Stimulated activated CD4-positive, alpha-beta T cell treated with anti-CD3 and anti-CD28 coated beads, Interleukin-15, amount 100 ng/mL, for 24 hours (primary cell): ENCODE measurements at places on chromosomes 6 and 20.

DNA sequence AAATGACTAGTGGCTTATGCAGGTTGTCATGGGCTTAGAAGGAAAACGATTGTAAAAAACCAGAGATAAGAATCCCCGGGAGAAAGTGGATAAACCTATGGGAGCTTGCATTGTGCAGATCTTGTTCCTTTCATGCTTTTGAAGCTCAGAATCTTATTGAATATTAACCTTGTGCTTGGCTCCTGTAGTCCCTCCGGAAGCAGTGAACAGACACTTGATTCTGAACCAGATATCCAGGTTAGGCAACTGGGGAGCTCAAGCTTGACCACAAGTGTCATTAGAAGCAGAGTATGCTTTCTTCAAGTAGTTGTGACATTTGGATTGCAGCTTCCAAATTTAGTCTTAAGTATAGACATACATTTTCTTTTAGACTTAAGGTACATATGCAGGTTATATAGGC lies 212.6 kb upstream of the MOCS1 start:
- DNase-seq: no peak

- DNase-seq: no peak
Measured at GRCh38 chr20:58497076-58497641, 18.0 kb downstream of the APCDD1L start.

DNA sequence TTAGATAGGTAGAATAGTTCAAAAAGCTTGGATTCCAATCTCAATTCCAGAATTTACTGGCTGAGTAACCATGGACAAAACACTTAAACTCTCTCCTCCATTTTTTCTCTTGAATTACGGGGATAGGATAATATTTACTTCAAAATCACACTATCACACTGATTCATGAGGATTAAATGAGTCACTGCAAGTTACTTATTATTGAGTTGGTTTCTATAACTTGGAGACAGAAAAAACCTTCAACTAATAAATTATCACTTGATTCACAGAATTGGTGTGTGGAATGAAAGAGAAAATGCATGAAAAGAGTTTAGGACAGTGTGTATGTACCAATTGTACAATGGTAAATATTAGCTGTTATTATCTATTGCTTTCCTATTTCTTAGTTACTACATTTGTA lies 585.2 kb downstream of the PHF3 start:
- DNase-seq: no peak

- DNase-seq: no peak
Measured at GRCh38 chr6:84645000-84645399, 119.4 kb downstream of the TBX18 start.

GRCh38 chr6:149380523-149380922 lies 19.5 kb upstream of the SUMO4 start:
- no peak for DNase-seq

DNA sequence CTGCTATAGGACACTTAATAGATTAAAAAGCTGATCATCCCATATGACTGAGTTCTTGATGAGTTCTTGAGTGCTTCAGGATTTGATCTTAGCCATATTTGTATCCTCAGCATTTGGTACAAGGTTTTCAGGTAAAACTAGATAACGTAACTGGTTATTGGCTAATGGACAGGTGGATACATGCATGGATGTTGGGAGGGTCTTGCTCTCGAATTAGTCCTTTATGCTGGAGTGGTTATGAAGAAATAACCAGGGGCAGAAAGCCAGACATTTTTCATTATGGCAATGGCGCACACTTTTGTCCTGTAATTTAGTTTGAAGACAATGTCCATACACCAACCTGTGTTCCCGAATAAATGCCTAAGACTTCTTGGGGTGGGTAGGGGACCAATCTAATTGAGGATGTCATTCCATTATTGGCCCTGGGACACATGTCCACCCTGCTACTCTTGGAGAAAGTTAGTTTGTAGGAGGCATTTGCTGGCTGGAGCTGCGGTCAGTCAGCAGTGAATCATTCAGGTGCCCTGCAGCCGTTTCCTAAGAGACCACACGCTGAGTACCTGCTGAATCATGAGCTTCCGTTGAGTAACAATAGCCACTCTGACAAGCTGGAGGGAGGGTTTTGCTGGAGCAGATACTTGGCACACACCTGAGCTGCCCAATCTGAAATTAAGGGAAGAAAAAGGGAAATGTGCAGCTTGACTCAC lies 194.4 kb downstream of the FOXA2 start:
- DNase-seq: no peak

DNA sequence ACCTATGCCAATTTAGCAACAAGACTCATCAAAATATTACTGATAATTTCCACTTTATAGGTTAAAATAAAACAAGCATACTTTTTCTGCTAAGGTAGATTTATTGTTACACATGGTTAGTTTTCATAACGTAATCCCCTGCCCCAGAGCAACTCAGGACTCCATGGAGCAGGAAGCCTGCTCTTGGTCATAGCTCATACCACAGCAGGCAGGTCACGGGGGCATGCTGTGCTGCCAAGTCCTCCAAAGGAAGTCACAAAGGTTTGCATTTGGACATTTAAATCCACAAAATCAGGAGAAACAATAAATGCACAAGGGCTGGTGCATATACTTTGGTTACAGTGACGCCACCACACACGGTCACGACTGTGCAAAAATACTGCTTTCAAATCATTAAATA lies 12.5 kb downstream of the GZF1 start:
- no peak for DNase-seq

DNA sequence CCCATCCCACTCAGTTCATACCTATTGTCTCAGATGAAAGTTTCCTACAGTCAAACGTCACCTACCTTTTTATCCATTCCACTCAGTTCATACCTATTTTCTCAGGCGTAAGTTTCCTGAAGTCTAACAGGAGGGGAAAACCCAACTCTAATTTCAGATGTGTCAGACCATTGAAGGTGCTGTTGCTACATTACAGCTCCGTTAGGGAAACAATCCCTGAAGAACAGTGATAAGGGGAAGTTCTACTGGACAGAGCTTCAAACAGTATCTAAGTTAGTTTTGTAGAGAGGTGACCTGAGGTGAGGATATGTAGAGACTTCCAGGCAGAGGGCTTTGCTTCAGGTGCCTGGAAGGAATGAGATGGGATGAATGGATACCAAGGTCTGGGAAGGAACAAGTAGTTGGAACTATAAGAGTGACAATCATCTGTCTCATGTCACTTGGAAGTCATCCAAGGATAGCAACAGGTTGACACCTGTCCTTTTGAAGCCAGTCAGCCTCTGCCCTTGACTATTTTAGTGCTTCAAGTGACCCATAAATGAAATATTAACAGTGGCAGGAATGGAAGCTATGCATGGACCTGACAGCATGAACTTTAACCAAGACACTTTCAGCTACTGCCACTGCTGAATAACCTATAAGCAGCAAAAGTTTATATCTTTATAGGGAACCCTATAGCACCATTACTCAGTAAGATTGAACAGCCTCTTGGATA lies 191.6 kb upstream of the MOCS1 start:
- DNase-seq: no peak

DNA sequence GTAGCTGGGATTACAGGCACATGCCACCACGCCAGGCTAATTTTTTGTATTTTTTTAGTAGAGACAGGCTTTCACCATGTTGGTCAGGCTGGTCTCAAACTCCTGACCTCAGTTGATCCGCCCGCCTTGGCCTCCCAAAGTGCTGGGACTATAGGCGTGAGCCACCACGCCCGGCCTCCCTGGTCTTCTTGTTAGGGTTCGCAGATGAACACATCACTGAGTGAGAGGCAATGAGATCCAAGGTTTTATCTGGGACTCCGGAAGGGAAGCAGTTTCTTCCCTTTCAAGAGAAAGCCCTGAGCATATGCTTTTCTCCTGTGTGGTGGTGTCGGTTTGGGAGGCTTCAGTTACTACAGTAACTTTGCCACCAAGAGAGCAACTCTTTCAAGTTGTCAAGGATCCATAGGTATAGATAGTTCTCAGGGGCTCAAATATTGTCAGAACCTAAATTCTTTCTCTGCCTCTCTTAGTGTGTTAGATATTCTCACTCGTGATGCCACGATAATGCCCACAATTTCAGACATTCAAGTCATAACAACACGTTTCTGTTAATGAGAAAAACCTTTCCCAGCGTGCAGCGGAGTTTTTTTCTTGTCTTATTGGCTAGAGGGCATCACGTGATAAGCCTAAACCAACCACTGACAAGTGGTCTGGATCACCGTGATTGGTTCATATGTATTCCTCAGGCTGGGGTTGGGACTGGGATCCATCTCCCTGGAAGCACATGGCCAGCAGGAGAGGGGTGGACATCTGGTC lies 36.2 kb upstream of the NCOA3 start:
- no peak for DNase-seq
